NCI-H2029 treated with DMSO at 0.1 percent for 48 hours (cell line): ENCODE measurements at places on chromosomes 7 and 10.

DNA sequence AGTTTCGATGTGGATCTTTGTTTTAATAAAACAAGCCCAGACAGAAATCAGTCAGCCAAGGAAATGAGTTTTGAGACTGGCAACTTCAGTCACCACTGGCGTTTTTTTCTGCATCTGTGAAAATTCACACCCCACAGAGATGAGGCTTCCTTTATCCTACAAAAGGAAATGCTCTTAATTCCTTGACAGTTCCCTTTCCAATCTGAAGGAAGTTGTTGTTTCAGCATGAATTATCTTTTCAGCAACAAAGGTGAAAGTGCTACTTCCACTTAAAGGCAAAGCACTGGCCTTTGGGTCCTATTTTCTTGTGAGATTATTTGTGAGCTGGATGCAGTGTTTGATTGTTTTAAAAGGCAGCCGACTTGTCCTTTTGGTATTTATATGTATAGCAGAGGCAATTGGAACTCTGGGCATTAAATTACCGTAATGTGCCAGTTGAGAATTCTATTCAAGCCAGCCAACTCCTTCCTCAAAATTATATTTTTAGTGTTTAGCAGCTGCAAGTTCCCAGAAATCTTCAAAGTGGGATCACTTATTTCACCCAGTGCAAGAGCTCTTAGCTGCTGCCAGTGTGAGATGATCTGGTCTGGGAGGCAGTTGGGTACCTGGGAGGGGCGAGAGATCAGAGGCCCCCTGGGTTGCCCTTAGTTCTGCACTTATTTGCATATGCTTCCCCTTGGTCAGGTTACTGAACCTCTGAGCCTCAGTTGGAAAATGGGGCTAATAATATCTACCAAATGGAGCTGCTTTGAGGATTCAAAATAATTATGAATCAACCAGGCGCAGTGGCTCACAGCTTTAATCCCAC, 427.1 kb downstream of the GALNT17 start:
- no peak for DNase-seq

GRCh38 chr10:62261666-62262065, 7.0 kb downstream of the RTKN2 start:
- DNase-seq = no peak

GRCh38 chr10:81498011-81498551, 376.9 kb upstream of the NRG3 start:
- DNase-seq = no peak

DNA sequence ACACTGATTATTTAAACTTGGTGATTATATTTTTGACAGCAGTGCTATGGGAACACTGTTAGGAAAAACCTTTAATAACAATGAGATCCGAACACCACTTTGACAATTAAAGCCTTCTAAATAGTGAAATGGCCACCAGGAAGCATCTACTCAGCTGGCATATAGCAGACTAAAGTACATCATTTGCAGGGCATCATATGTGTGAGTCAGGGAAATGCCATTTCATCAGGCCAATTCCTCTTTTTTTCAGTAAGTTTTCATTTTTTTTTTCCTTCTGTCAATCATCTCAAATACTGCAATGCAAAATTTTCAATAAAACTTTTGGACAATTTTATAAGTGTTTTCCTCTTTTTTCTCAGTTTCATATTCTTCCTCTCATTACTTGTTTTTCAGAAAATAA, 521.4 kb upstream of the SEMA3D start:
- DNase-seq = no peak

DNA sequence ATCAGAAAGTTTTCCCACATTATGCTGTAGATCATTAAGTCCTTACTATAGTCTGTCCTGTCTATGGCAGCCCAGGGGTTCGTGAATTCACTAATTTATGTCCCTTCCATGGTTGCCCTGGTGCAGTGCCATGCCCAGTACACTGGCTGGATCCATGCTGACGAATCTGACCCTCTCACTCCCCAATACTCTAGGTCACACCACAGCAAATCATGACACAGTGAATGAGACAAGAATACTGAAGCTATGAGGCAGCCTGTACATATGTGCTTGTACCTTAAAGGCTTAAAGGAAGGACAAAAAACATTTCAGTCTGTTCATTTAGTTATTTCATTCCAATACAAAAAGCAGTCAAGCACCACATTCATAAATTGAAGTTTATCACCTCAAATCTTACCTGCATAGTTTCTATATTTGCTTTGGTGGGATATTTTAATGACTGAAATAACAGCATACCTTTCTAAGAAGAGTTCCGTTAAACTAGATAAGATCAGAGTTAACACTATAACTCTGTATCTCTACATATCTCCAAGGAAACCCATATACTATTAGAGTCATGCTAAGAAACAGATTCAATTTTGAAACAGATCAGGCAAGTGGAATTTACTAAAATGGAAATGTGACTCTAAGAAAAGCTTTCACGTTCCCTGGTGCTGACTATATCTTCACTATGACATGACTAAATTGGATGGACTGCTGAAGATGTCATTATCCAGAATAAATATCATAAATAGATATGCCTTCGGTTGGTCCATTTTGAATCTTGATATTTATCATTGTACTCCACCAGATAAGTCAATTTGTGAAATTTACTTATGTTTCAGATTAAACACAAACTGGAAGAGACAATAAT, 36.7 kb downstream of the OSBPL3 start:
- DNase-seq = no peak

DNA sequence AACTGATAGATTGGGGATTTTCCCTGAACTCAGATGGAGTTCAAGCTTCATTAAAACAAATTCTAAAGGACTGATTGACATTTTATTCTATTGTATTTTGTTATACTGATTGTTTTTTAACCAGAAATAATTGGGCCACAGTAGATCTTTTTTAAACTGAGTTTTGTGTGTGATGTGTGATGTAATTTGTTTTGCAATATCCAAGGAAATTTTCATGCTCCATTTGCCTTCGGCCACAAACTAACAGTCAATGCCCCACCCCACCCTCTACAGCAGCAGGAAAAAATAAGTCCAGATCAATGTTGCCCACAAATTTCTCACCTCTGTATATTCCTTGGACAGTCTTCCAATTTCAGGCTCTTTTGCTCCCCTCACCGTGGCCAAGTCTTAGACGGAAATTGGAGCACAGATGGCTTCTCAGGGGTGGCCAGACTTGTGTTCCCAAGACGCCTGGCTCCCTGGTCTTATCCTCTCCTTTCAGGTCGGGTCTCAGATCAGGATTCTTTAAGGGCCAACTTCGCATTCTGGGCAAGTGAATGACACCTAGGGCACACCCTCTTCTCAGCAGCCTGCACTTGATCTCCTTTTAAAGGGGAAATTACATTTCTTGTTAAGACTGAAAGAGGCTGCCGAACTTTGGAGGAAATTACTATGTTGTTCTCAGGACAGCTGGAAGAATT, at the start of gene SVOPL:
Gene SVOPL (minus strand): TSS at position 506 of the 680 bp plus-strand sequence. CDS start 22,317 bp downstream, outside the sequence.
- no peak for DNase-seq

DNA sequence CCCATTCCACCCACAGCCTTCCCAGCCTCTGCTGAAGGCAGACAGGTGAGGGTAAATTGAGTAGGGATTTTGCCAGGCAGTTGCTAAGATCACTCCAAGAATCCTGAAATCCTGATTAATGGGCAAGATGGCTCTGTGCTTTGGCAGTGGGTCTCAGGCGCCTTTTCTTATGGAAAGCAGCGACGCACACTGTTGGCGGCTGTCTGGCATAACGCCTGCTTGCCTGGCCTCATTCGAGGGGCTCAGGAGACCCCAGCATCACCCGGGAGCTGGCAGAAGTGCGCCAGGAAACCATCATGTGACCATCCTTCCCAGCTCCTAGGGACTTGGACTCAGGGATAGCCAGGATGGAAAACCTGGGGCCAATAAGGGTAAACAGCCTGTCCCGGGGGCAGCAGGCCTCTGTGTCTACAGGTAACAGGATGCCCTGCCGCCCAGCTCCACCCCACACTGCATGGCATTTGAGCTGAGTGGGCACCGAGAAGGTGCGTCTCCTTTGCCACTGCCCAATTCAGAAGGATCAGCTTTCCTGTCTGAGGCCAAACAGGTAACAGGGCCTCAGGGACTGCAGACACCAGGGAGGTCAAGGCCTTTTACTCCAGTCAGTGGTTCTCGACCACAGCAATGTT, 98.6 kb downstream of the FAM53B start:
- no peak for DNase-seq

DNA sequence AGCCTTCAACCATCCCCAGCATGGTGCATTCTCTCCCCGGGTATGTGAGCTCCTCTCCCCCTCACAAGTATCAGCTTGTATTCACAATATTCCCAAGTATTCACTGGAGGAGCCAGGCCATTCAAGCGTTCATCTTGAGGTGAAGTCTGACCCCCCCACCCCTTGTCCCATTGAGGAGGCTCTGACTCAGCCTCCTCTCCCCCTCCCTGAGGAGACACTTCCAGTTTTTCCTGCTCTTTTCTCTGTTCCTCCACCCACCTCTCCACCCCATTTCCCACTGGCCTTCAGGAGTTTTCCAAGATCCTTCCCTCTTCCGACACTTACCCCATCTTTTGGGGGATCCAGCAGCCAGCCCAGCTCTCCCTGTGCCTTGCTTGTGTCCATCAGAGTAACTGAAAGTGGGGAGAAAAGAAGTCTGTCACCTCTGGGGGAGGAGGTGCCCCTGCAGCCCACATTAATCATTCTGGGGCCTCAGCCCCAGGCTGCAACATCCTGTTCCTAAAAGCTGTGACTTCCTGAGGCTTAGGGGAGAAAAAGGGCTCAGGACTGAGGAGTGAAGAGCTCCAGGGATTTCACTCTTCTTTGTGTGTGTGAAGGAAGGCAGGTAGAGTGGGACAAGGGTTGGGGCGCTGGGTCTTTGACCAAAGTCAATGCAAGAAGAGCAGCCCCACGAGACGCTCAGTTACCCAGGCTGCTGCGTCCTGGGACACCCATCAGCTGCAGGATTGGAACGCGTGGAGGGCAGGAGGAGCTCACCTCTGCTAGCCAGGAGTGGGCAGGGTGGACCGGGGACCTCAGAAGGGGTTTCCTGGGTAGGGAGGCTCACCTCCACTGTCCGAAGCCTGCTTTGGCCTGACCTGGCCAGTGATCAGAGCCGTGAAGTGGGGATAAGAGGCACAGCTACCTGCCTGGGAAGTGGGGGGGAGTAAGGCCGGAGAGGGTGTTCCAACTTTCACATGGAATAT, 1.1 kb downstream of the EPHA1 start:
- DNase-seq = no peak

GRCh38 chr7:78141522-78142281, 343.1 kb downstream of the PHTF2 start:
- DNase-seq = no peak

GRCh38 chr10:85284778-85285770, 956.7 kb downstream of the CCSER2 start:
- DNase-seq = no peak

DNA sequence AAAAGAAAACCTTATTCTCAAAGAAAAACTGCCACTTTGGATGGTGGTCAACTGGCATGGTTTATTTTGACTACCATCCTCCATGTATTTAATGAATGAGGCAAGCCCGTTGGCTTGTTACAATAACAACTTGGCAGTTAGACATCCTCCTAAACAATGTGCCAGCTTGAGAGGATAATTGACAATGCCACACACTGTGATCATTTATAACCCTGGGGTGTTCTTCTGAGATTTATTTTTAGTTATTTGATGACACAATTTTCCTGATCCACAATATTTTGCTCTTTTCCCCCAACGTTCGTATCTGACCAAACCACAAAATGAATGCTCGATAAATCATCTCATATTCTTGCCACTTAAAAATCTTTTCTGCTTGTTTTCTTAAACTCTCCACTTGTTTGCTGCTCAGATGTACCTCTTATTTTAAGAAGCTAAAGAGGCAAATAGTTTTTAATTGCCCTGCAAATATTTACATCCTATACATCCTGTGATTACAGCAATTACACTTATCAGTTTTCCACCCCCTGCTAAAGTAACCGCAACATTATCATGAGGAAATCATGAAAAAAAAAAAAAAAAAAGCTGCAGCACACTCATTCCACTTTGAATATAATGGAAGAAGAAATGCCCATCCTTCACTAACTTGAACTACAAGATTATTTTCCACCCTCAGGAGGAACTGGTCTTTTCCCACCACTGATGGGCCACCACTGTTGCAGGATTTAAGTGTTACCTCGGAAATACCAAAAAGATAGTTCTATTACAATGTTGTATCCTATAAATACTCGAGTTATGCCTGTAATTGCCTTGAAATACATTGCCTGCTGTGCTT, 119.9 kb downstream of the MBL2 start:
- DNase-seq = no peak

GRCh38 chr7:22842383-22842941, 19.8 kb upstream of the TOMM7 start:
- DNase-seq = no peak

GRCh38 chr7:82015751-82016150, 245.9 kb upstream of the HGF start:
- DNase-seq = peak; percentile 12

- DNase-seq = no peak
Observed at GRCh38 chr10:50552308-50552707, 71.4 kb downstream of the SGMS1 start.

GRCh38 chr10:45624724-45625123, 47.8 kb downstream of the ZFAND4 start:
- no peak for DNase-seq

- no peak for DNase-seq
Observed at GRCh38 chr7:96118449-96119001, 203.4 kb downstream of the SLC25A13 start.

GRCh38 chr10:110169586-110169985, 37.8 kb upstream of the MXI1 start:
- DNase-seq = no peak

GRCh38 chr10:65894961-65895360, 1030.9 kb upstream of the LRRTM3 start:
- no peak for DNase-seq

DNA sequence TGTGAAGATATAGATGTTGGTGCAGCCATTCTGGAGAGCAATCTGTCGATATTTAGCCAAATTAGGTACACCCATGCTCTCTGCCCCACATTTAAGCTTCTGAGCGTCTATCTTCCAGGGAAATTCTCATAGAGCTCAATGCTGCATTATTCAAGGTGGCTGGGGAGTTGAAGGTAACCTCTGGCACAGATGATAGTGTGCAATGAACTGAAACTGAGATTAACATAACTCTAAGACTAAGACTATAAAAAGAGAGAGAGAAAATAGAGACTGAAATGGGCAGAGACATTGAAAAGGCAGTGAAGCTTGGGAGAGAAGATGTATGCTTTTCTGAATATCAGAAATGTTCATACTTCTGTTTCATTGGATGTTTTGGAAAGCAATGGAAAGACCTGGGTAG, 1197.0 kb upstream of the AUTS2 start:
- DNase-seq = no peak

DNA sequence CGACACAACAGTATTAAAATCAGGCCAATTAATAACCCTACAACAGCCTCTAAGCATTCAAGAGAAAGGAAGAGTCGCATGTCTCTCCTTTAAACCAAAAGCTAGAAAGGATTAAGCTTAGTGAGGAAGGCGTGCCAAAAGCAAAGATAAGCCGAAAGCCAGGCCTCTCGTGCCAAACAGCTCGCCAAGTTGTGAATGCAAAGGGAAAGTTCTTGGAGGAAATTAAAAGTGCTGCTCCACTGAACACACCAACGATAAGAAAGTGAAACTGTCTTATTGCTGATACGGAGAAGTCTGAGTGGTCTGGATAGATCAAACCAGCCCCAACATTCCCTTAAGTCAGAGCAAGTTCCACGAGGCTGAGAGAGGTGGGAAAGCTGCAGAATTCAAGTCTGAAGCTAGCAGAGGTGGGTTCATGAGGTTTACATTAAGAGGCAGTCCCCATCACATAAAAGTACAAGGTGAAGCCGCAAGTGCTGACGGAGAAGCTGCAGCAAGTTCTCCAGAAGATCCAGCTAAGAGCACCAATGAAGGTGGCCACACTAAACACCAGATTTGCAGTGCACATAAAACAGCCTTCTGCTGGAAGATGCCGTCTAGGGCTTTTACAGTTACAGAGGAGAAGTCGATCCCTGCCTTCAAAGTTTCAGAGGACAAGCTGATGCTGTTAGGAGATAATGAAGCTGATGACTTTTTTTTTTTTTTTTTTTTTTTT, 194.8 kb downstream of the MAD1L1 start:
- no peak for DNase-seq
